Activated CD8-positive, alpha-beta memory T cell treated with anti-CD3 and anti-CD28 coated beads for 1 hour (primary cell): ENCODE measurements at places on chromosomes 3 and 15.

- DNase-seq: no peak
Observed at GRCh38 chr3:177519588-177519987, 322.3 kb upstream of the TBL1XR1 start.

- DNase-seq: no peak
Observed at GRCh38 chr15:31390777-31391486, 64.3 kb downstream of the KLF13 start.

DNA sequence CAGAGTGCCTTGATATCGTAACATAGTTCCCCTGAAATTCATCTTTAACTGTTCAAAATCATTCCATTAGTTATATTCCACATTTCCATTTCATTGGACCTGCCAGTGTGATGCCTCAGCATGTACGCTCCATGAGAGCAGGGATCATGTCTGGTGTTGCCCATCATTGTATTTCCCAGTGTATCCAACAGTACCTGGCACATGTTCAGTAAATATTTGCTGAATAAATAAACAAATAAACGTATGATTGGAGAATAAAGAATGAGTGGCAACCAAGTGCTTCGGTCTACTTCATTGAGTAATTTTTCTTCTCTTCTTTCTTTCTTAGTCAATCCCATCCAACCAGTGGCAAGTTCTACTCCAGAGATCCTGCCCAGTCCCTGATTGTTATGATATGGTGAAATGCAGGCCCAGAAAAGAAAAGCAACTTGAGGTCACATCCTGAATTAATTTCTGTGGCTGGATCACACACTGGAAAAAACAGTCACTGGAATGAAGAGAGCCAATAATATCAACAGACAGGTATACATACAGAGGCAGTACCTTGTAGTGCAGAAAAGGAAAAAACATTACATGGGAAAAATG is 101.2 kb downstream of the PLCH1 start:
- DNase-seq: no peak

DNA sequence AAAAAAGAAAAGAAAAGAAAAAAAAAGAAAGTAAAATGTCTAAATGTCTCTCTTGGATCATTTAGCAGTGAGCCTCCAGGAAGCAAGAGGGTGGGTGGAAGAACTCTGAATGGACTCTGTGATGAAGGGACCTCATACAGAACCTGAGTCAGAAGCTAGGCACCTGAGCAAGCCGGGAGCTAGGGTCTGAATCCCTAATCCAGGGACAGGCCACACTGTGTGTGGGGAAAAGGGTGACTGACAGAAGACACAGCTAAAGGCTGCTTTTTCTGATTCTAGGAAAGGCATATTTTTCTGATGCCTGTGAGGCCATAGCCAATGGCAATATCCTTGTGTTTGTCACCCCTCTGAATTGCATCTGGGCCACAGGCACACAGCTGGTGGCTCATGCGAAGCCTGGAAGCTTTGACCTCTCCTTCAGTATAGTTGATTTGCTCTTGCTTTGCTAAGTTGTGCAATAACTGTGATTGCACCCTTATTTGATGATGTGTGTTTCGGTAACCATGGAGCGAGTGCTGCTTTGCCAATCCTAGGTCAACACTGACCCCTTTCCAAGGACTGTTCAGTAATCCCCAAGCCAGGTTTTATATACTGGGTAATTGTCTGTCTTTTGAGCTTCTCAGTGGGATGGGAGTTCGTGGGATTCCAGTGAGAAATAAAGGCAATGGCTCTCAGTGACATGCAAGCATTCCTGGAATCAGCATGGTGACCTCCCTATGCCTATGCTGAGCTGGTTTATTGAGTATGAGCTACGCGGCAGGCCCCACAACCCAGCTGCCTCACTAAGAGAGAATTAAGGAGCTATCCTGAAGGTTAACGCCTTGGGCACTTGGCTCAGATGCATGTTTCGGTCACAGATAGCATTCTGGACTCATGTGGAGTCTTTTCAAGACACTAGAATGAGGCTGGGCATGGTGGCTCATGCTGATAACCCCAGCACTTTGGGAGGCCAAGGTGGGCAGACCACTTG is 49.0 kb upstream of the OSBPL11 start:
- no peak for DNase-seq

DNA sequence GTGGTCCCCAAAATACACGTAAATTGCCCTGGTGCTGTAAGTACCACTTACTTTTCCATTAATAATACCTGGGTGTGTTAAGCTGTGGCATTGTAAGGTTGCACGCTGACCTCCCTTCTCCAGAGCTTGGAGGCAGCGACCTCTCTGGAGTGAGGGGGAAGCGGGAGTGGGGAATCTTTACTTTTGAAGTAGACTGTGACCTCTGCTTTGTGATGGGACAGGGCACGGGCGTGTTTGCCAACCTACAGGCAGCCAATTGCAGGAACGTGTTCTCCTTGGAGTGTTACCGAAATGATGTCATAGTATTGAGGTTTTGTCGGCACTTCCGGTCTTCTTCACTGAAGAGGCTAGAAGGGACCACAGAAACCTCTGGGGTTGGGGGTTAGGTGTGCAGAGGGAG is 227.3 kb upstream of the C2CD4B start:
- DNase-seq: no peak

DNA sequence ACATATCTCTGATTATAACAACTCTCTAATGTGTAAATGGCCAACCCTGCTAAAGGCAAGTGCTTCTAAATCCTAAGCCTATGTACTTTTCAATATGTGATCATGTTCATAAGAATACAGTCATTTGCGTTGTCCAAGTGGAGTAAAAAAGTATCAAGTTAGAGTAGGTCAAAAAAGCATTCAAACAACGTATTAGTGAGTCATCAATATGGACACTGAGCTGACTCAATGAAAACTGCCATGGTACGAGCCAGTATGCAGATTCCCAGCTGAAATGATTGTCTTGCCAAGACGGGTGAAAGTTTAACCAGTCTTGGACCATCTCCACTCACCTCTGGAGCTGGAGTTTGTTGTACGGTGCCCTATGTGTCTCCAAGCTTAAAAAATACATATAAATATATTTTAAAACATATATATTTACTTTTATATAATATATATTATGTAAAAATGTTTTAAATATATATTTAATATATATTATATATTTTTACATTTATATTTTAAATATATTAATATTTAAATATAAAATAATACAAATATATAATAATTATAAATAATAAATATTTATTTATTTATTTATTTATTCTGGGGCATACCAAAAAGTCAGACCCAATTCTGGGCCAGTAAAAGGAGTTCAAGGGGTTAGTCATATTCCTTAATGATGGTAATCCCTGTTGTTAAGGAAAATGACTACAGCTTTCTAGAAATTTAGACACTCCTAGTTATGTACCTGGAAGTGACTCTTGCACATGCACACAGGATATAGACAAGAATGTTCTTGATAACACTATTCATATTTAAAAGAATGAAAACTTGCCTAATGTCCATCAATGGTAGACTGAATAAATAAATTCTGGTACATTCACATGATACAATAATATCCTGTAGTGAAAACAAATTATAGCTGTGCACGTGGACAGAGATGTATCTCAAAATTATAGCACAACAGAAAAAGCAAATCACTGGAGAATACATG is 27.2 kb downstream of the PLSCR4 start:
- no peak for DNase-seq

- no peak for DNase-seq
Observed at GRCh38 chr3:197880491-197881269, 69.3 kb upstream of the RPL35A start.

- no peak for DNase-seq
Observed at GRCh38 chr3:41029356-41029755, 169.9 kb upstream of the CTNNB1 start.

DNA sequence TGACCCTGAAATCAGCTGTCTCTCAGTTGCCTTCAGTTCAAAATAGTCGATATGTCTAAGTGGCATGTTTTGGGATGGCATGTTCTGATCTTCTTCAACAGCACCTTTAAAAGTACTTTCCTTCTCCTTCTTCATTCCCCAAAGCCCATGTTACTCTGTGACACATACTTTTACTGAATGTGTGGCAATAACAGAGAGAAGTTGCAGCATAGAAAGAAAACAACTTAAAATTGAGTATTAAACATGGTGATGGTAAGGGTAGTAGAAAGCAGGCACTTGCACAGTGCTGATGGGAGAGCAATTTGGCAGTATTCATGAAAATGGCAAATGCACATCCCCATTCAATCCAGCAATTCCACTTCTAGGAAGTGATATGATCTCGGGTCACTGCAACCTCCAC is 12.3 kb upstream of the ULK4 start:
- DNase-seq: no peak

GRCh38 chr3:9669720-9670432 is 20.6 kb downstream of the MTMR14 start:
- no peak for DNase-seq

- DNase-seq: no peak
Observed at GRCh38 chr3:191455257-191455952, 5.6 kb upstream of the PYDC2 start.

DNA sequence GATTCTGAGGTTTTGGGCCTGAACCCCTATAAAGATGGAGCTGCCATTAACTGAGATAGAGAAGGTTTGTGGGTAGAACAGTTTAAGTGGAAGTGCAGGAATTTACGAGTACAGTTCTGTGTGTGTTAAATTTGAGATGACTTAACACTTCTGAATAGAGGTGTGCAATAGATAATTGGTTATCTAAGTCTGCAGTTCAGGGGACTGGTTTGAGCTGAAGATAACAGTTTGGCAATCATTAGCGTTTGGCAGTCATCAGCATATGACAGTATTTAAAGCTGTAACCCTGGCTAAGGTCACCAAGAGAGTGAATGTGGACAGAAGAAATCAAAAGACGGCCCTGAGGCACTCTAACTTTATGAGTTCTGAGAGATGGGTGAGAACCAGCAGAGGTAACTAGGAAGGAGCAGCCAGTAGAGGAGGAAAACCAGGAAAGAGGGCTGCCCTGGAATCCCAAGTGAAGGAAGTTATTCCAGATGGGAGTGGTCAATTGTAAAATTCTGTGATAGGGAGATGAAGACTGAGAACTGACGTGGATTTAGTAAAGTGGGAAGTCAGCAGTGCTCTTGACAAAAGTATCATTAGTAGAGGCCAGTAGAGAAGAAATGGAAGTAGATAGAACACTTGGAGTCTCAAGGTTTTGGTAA is 8.1 kb downstream of the MYNN start:
- DNase-seq: no peak

DNA sequence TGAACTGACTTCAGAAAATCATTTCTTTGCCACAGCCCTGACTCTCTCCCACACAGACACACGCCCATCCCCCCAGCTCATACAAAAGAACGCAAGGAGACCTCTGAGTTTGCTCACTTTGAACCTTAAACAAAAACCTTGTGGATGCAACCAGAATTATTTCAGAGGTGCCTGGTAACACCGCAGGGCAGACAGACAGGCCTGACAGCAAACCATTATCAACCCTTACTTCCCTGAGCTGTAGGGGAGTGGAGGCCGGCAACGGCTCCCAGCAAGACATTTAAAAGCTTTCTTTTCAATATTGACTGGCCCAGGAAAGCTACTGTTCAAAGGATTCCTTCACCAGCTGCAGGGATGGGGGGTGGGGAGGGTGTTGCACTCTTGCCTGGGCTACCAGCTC is 2.0 kb upstream of the EFCC1 start:
- no peak for DNase-seq

DNA sequence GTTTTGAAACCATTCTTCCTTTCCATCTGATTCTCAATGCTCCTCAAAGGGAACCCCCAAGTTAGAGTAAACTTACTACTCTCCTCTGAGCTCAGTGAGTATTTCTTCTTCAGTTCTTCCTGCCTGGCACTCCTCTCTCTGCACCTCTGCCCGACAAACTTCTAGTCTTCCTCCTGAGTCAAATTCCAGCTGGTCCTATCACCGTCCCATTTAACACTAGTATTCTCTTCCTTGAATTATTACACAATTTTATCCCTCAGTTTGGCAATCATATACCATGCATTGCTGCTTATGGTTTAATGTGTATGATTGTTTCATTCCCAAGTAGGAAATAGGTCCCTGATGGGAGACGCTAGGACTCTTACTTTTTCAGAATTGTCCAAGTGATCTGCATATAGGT is 279.7 kb downstream of the MECOM start:
- no peak for DNase-seq

GRCh38 chr3:52104684-52105640 is 48.6 kb upstream of the DUSP7 start:
- DNase-seq: no peak

DNA sequence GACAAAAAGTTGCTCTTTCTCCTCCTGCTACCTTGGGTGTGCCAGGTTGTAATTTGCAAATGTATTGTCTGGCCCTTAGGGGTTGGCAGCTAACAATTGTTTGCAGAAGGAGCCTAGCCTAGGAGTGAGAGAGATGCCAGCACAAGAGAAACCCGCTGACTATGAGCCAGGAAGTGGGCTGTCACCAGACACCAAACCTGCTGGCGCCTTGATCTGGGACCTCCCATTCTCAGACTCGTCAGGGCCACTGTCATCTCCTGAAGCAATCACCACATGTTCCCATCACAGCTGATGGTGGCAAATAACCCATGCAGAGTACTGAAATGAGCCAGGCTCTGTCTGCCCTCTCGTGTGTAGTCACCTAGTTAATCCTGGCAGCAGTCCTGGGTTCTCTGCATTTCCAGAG is 406.4 kb upstream of the NPAP1 start:
- DNase-seq: no peak
